Spleen (tissue), 13 donors: ENCODE measurements at places on chromosomes 7 and 10. TPM values are rescaled to one million over a fixed set of nuclear protein-coding genes. Genes with fewer than 3 reads are reported as not detected.

Gene TUBAL3
- total RNA-seq = not detected

Gene ANKRD7
- total RNA-seq = 2.1 TPM

GRCh38 chr10:90969121-90969534, 48.2 kb upstream of the ANKRD1 start:
- no peak for DNase-seq
- H3K27me3 ChIP-seq = no peaks in the 10 kb centered on the region
- no peaks in the 10 kb centered on the region for H3K36me3 ChIP-seq
- no peaks in the 10 kb centered on the region for H3K4me1 ChIP-seq
- H3K4me3 ChIP-seq = no peak overlapping the region

DNA sequence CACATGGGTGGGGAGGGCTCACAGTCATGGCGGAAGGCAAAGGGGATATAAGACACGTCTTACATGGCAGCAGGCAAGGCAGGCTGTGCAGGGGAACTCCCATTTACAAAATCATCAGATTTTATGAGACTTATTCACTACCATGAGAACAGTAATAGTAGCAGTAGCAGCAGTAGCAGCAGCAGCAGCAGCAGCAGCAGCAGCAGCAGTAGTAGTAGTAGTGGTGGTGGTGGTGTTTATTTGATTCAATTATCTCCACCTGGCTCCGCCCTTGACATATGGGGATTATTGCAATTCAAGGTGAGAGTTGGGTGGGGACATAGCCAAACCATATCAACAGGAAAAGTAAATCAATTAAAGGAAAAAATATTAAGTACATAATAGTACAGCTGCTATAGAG, 184.7 kb downstream of the LRMDA start:
- no peak overlapping the region for H3K4me3 ChIP-seq
- H3K4me1 ChIP-seq = peaks cover 14% of the 10 kb centered on the region
- H3K27me3 ChIP-seq = no peaks in the 10 kb centered on the region
- no peak for DNase-seq

Gene TMEM26
- total RNA-seq = 30.9 TPM

- H3K36me3 ChIP-seq = no peaks in the 10 kb centered on the region
- H3K27ac ChIP-seq = no peak overlapping the region
- no peak for DNase-seq
- no peaks in the 10 kb centered on the region for H3K27me3 ChIP-seq
- H3K4me3 ChIP-seq = no peak overlapping the region
- H3K4me1 ChIP-seq = no peaks in the 10 kb centered on the region
Measured at GRCh38 chr7:41007351-41007751, 695.5 kb downstream of the INHBA start.

GRCh38 chr7:118420888-118421287, 196.4 kb downstream of the ANKRD7 start:
- H3K27ac ChIP-seq = no peak overlapping the region
- H3K27me3 ChIP-seq = no peaks in the 10 kb centered on the region
- H3K36me3 ChIP-seq = no peaks in the 10 kb centered on the region
- H3K4me3 ChIP-seq = no peak overlapping the region

DNA sequence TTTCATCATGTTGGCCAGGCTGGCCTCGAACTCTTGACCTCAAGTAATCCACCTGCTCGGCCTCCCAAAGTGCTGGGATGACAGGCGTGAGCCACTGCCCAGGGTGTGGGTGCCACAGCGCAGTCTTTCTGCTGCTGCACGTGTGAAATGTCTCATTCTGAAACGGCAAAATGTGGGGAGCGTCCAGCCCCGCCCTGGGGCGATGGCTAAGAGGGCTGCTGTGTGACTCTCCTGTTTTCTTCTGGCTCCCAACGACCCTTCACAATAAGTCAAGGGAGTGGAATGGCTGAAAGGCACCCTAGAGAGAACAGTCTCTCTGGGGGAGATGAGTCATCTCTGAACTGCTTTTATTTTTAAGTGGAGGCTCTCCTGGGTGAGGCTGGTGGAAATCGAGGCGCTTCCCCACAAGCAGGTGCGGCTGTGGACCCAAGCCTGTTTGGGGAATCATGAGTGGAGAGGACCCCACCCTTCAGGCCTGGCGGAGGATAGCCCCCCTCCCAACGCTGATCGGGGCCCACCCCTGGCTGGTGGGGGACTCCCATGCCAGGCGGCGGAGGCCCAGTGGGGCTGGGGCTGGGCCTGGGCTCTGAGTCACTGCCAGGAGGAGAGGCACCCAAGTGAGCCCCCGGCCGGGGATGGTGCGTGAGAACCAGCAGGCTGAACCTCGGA, 18.0 kb downstream of the ADAP1 start:
- no peak overlapping the region for H3K4me3 ChIP-seq
- DNase-seq = peak; percentile 60
- H3K36me3 ChIP-seq = no peaks in the 10 kb centered on the region
- no peaks in the 10 kb centered on the region for H3K27me3 ChIP-seq
- H3K27ac ChIP-seq = no peak overlapping the region

- no peak overlapping the region for H3K27ac ChIP-seq
- H3K27me3 ChIP-seq = no peaks in the 10 kb centered on the region
- H3K4me1 ChIP-seq = peaks cover 27% of the 10 kb centered on the region
- no peaks in the 10 kb centered on the region for H3K36me3 ChIP-seq
- H3K4me3 ChIP-seq = no peak overlapping the region
Measured at GRCh38 chr7:74373536-74373935, 80.2 kb upstream of the GTF2IRD1 start.

GRCh38 chr10:71243756-71244395, 31.5 kb downstream of the UNC5B start:
- H3K36me3 ChIP-seq = no peaks in the 10 kb centered on the region
- DNase-seq = no peak
- no peak overlapping the region for H3K4me3 ChIP-seq
- H3K4me1 ChIP-seq = peaks cover 37% of the 10 kb centered on the region

DNA sequence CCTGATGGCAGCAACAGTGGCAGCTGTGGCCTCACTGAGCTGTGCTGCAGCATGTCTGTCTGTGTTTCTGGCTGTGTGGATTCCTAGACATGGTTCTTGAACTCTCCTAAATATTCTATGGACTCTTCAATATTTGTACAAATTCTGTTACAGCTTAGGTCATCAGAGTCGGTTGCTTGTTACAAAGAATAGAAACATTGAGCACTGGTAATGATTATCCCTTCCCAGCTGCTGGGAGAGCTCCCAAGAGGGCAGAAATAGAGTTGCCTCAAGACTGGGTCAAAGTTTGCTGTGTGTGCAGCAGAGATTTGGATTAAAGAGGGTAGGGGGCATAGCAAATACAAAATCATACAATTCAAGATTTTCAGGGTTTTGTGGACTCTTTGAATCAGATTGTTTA, 337.1 kb upstream of the AKR1E2 start:
- no peak overlapping the region for H3K27ac ChIP-seq
- H3K36me3 ChIP-seq = no peaks in the 10 kb centered on the region
- no peaks in the 10 kb centered on the region for H3K4me1 ChIP-seq

Gene OR2A5
- total RNA-seq = not detected

DNA sequence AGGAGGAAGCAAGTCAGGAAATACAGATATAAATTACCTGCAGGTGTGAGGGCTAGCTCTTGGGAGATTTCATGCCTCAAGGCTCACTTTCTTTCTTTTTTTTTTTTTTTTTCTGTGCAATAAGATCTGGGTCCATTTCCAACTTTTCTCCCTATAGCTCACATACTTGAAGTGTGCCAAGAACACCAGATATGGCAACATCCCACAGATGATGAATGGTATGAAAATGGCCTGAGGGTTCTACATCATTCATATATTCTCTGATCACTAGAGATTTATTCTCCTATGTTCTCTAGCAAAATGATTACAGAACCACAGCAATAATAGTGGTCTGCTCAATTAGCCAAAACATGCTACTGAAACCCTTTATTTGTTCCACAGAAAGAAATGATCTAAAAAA, 117.2 kb downstream of the LRRTM3 start:
- no peak overlapping the region for H3K27ac ChIP-seq
- no peak for DNase-seq
- H3K36me3 ChIP-seq = no peaks in the 10 kb centered on the region
- H3K4me3 ChIP-seq = no peak overlapping the region
- no peaks in the 10 kb centered on the region for H3K4me1 ChIP-seq
- no peaks in the 10 kb centered on the region for H3K27me3 ChIP-seq

Gene ORAI2
- 82.4 TPM for total RNA-seq

DNA sequence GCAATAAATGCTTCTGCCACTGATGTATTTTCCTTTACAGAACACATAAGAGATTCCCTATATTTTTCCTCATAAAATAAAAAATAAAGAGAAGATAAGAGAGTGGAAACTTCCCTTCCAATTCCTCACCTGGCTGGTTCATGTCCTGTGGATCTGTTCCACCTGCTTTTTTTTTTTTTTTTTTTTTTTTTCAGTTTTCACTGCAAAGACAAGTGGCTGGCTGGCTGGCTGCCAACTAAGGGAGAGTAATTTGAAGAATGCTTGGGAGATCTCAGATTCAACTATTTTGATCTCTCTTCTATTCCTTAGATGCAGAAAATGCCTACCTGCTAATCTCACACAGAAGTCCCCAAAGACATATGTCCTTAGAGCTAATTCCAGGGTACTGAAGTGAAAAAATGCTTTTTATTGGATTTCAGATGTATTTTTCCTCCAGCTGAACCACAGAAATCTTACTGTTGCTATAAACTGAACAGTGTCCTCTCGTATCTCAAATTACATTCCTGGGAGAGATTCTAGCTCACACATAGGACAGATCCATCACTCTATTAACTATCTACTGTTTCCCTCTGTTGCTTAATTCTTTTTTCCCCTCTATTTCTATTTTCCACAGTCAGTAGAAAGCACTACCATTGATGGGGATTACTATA, 120.8 kb downstream of the NRCAM start:
- no peak for DNase-seq
- H3K36me3 ChIP-seq = no peaks in the 10 kb centered on the region
- no peak overlapping the region for H3K4me3 ChIP-seq
- no peak overlapping the region for H3K27ac ChIP-seq
- no peaks in the 10 kb centered on the region for H3K27me3 ChIP-seq

DNA sequence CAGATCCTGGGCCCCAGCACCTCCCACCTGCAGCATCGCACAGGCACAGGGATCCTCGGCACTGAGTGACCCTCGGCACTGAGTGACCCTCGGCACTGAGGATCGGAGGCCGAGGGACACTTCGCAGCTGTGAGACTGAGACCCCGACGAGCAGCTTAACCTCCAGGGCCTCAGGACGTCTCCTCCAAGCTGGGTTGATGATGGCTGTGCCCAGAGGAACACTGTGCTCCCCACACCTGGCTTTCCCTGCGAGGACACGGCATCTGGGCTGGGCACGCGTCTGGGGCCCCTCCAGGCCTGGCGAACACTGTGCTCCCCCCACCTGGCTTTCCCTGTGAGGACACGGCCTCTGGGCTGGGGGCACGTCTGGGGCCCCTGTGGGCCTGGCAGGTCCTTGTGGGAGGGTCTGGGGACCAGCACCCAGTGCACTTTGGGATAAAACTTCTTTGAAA, 158.3 kb upstream of the PPP2R2D start:
- no peak for DNase-seq
- H3K4me1 ChIP-seq = no peaks in the 10 kb centered on the region
- no peak overlapping the region for H3K4me3 ChIP-seq
- H3K27ac ChIP-seq = no peak overlapping the region
- H3K36me3 ChIP-seq = no peaks in the 10 kb centered on the region

Gene IDI2
- not detected for total RNA-seq

DNA sequence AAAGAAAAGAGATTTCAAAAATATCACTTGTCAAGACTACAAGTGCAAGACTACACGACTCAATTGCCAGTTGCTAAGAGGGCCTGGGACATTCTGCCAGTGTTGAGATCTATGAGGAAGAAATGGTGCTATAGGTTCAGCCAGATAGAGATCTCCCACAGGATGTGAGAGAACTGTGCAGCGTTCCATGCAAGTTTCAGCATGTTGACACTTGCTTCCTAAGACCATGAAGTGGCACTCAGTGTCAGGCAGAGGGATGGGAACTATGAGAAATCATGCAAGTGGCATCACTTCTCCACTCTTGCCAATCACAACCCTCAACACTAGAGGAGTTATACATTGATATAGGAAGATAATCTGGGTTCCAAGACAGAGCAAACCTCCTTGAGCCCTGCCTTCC, 210.3 kb downstream of the CHRM2 start:
- no peaks in the 10 kb centered on the region for H3K27me3 ChIP-seq
- H3K36me3 ChIP-seq = no peaks in the 10 kb centered on the region
- no peaks in the 10 kb centered on the region for H3K4me1 ChIP-seq
- no peak overlapping the region for H3K27ac ChIP-seq

DNA sequence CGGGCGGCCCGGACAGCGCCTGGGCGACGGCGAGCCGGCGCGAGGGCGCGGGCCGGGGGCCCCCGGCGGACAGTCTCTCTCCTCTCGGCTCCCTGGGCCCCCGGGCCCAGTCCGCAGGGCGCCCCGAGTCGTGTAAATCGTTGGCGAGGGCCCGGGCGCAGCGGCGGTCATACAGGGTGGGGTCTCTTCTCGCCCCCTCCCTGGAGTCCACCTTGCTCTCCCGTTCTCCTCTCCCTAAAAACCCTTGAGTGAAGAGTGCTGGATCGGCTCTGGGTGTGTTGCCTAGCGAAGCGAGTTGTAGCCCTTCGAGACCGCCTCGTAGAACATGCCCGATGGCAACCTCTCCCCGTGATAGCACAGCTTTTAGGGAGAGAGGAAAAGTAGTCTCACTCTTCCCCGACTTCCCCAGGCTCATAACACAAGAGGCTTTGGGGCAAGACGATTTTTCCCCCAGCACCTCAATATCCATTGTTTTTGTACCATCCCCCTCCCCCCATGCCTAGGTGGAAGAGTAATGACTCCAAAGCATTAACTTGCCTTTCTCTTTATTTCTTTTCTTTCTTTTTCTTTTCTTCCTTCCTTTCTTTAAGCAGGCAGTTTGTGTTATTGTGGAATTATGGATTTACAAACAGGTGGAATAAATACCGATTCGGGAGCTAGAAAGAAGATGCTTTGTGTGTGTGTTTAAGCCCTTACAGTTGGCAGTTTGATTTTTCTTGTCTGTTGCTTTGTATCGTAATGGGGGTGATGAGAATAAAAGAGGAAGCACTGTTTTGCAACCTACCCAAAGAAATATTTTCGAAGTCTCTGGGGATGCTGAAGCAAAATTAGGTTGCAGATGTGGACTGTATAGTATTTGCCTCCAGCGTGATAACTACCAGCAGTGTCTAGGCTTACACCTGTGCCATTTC, 822 bp downstream of the SHOC2 start:
- H3K27me3 ChIP-seq = no peaks in the 10 kb centered on the region
- peaks cover 64% of the 10 kb centered on the region for H3K4me1 ChIP-seq
- peak overlapping the region; percentile 71 for H3K4me3 ChIP-seq
- no peaks in the 10 kb centered on the region for H3K36me3 ChIP-seq
- DNase-seq = no peak
- peak overlapping the region; percentile 99 for H3K27ac ChIP-seq

- H3K4me1 ChIP-seq = peaks cover 22% of the 10 kb centered on the region
- no peak overlapping the region for H3K27ac ChIP-seq
- H3K4me3 ChIP-seq = no peak overlapping the region
- no peaks in the 10 kb centered on the region for H3K36me3 ChIP-seq
- no peak for DNase-seq
Measured at GRCh38 chr7:133051066-133051465, 30.8 kb downstream of the CHCHD3 start.

Gene ITPRID1
- not detected for total RNA-seq

- H3K4me1 ChIP-seq = no peaks in the 10 kb centered on the region
- no peaks in the 10 kb centered on the region for H3K36me3 ChIP-seq
- no peak overlapping the region for H3K27ac ChIP-seq
- H3K4me3 ChIP-seq = no peak overlapping the region
- H3K27me3 ChIP-seq = no peaks in the 10 kb centered on the region
Measured at GRCh38 chr10:59073456-59074053, 102.9 kb upstream of the PHYHIPL start.
